Epithelial cell of esophagus (primary cell): ENCODE measurements at places on chromosomes 11 and 22.
A peak's percentile ranks its signal among the peaks of the same experiment; 100 is the strongest.

GRCh38 chr11:98260983-98261382 lies 759.8 kb upstream of the CNTN5 start:
- DNase-seq, result peak; percentile 0

DNA sequence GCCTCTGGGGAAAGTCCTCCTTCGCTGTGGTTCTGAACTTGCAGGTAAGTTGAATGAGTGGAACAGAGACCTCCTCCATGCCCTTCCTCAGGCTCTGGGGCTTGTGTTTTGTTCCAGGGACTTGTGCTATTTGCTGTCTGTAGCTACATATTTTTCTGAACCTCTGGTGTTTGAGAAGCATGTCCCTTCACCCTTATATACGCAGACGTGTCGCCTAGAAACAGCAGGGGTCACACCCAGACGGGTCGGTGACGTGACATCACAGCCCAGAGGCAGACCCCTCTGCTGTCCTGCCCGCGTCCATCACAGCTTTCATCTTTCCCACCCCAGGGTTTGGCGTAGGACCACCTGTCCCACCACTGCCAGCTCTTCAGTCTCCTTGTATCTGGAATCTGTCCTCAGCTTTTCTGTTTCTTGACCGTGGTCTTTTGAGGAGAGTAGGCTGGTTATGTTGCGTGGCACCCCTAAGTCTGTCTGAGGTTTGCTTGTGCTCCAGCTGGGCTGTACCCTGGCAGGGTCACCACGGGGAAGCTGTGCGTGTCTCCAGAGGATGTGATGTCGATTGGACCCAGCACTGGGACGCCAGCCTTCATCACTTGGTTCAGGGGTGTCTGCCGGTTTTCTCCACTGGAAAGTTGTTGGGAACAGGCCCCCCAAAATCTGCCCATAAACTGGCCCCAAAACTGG lies 13.4 kb upstream of the MUC5B start:
- no peak for DNase-seq

- peak; percentile 50 for DNase-seq
These were observed 15.2 kb upstream of the EIF3D start for GRCh38 chr22:36544107-36544620.

DNA sequence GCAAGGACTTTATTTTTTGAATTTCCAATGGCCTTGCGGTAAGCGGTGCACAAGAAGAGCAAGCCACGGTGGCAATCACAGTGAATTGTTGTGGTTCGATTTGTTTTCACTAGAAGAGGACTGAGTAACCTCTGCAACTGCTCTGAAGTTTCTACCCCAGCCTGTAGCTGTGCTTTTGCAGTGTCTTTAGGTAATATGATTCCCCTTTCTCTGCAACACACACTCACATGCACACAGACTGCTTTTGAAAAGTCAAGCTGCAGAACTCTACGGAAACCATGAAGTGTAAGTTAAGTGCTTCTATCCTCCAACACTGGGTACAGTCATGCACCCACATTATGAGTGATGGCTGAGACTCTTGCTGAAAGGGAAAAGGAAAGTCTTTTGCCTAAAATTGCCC lies 38.4 kb downstream of the CD44 start:
- no peak for DNase-seq

DNA sequence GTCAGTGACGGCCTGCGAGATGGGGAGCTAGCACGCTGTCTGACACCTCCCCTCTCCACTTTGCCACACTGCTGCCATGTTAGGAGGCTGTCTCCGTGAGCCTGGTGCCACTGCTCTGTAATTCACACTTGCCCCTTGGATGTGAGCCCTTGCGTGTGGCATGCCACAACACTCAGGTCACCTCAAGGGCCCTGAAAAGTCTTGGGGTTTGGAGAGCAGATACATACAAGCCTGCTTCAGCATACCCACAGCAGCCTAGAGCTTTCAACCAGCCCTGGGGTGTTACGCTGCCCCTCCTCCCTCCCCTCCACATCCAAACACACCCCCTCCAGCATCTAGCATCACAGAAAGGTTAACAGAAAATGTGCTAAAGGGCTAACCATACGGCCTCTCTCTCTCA lies 69.5 kb upstream of the TBCEL start:
- no peak for DNase-seq

GRCh38 chr11:8288166-8288772 lies 24.6 kb upstream of the LMO1 start:
- peak; percentile 66 for DNase-seq

GRCh38 chr22:37631448-37632173 lies 7.9 kb upstream of the SH3BP1 start:
- no peak for DNase-seq
